ENCODE measurements at places on chromosomes 12 and 14. TPM values are rescaled to one million over a fixed set of nuclear protein-coding genes. Genes with fewer than 3 reads are reported as not detected.

DNA sequence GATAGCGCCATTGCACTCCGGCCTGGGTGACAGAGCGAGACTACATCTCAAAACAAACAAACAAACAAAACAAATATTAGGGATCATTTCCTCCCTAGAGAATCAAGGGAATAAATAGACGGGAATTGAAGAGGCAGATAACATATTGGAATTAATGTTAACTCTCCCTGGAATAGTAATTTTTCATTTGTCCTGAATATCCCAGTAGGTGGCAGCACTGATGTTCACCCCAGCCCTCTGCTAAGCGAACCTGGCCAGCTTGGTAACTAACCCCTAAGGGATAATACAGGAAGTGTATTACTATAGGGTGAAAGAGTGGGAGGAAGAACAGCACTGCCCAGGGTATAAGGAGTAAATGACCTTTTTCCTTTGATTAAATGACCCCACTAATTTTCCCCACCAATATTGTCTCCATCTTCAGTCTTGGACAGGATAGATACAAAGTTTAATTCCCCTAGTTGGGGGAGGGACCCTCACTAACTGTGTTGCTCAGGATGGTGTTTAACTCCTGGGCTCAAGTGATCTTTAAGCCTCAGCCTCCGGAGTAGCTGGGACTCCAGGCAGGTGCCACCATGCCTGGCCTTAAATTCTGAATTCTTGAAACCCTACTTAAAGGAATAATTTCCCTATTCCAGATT, 40.5 kb downstream of the SLC2A14 start:
- DNase-seq = no peak

DNA sequence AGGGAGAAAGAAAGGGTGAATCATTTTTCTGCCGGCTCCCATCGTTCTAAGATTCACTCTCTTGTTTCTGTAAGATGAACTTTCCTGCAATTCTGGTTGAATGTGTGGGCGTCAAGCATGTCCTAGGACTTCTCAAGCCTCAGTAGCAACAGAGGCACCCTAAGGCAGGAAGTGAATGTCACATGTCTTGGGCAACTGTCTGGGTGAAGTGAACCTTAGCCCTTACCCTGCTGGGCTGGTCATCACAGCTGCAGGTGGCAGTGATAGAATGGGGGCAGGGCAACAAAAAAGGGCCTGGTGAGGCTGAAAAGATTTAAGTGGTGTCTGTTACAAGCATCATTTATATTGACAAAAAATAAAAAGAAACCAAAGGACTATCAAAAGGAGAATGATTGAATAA, 45.9 kb upstream of the CAND1 start:
- no peak for DNase-seq

The HPD gene
- total RNA-seq = 1,410 TPM

- DNase-seq = no peak
Measured at GRCh38 chr12:84551373-84551772, 361.2 kb downstream of the SLC6A15 start.

DNA sequence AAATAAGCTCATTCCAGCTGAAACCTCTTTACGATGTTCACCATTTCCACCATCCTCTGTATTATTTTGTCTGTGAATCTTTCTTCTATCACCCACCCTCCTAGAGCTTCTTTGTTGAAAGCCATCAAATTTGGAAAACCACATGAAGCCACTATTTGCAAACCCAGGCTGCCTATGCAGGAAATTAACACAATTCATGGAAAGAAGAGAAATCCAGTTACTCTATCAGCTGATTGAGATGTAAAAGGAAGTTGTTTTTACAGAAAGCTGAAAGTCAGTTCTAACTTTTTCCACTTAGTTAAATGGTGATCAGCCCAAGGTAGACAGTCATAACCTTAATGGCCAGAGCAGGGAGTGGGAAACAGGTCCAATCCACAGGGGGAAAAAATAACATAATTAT, 6.6 kb downstream of the RHOJ start:
- no peak for DNase-seq

- no peak for DNase-seq
Measured at GRCh38 chr14:26595926-26596542, 1.8 kb downstream of the NOVA1 start.

DNA sequence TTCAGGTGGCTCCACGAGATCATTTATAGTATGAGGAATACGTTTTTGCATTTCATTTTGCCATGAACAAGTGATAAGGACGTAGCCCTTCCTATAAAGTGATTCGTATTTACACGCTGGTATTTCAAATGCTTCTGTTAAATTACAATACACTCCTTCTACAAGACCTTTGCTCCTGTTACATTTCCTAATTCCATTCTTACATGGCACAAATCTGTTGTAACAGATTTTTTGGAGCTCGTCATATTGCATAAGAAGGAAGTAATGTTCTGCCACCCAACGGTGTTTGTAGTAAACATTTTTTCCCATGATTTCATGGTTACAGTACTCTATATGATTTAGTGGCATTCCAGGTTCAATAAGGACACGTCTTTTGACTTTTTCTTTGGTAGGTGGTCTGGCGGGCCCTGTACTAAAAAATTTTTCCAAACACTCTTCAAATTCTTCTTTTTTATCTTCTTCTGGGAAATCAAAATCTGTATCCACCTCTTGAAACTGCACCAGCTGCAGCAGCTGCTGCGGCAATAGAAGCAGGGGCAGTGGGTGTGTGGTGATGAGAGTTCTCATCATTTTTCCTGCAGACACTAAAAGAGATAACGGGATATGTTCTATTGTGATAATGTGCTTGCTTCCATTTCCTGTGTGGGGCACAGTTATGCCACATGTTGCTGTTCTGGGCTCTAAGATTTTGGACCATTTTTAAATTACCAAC, 4.2 kb downstream of the RNASE9 start:
- DNase-seq = no peak

- no peak for DNase-seq
Measured at GRCh38 chr14:41758011-41758665, 151.5 kb downstream of the LRFN5 start.

DNA sequence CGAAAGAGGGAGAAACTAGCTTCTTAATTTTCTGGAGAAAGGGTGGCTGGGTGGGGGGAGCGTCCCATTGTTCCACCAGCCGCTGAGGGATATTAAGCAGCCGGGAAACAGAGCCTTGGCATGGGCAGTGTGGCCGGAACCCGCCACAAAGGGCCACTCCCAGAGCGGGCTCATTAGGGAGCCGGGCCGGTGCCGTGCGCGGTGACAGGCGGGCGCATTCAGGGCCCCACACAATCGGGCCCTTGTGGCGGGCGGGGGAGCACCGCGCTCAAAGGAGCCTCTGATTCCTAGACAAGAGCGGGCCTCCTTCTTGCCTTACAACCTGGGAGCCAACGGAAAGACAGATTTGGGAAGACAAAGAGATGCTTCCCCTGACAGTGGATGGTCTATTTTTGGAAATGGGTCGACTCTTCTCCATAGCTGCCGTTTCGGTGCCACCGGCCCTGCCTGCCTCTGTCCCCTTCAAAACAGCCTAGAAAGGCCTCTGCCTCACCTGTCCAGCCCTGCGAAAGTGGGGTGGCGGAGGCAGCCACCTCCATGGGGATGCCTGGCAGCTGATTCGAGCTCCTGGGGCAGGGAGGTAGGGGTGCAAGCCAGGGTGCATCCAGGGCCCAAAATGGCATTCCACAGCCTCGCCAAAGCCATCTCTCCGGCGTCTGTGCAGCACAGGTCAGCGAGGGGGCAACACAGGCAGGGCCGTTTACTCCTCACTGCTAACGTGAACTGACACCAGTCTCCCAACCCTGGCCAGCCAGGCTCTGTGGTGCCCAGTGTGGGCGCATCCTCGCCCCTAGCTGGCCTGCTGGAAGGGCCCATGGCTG, 10.9 kb downstream of the CCDC85C start:
- DNase-seq = no peak

The CLEC2A gene
- total RNA-seq = not detected

The DPF3 gene
- 5.2 TPM for total RNA-seq

GRCh38 chr12:129928643-129929042, 24.8 kb upstream of the TMEM132D start:
- DNase-seq = no peak

DNA sequence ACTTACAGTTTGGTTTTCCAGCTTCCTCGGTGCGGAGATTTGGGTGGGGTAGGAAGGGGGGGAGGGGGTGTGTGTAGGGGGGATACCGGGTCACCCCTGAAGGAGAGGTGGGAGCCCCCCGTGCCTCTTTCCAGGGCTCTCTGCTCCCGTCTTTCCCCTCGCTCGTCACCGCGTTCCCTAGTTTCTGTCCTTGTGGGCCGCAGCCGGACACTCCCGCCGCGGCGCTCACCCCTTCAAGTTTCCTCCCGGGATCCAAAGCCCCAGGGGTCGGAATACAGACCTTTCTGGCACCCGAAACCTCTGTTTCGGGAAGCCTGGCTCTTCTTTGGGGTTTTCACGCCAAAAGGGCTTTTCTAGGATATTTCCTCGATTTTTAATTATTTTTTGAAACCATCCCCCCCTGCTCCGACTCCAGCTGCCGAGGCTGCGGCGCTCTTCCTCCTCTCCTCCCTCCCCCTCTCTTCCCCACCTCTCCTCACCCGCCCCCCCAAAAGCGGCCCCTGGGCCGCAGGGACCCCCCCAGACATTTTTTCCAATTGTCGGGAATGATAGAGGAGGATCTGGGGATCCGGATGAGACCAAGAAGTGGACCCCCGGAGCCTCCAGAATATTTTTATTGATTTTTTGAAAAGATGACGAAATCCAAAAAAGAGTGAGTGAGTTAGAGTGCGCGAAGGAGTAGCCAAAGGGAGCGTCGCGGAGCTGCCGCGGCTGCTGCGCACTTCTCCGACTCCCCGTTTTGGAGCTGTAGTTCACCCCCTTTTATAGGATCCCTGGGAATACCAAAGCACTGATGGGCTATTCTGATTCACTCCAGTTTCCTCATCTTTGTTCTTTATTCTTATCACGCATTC, 1.7 kb downstream of the CCND2 start:
- DNase-seq = no peak

The FOXA1 gene
- 36.6 TPM for total RNA-seq

DNA sequence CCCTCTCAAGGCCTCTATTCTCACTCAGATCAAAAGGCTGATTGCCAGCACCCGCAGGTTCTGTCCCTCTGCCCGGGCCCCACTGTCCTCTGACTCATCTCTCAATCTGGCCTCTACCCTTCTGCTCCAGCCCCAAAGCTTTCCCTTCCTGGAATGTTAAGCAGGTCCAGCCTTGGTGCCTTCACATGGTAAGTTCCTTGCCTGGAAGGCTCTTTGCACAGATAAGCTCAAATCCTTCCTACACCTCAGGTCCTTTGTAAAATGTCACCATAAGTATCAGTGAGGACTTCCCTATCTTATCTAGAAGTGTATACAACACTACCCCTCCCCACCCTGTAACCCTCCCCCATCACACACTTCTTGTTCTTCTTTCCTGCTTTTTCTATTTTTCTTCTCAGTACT, 22.2 kb downstream of the LPCAT3 start:
- no peak for DNase-seq

The MANSC4 gene
- total RNA-seq = not detected

DNA sequence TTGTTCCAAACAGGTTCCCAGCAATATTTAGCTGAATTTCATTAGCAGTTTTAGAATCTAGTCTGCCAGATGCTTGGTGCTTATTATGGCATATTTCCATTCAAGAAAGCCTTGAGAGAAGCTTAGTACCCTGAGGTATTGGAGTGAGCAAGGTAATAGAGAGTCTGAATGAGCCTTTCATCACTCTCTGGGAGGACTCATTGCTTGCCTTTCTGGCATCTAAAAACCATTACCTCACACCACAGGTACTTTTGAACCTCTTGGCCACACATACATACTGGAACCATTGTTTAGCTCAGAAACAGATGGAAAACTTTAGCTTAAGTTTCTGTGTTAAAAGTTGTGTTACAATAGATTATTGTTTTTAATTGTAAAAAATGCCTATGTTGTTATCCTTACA, 27.4 kb upstream of the KCNH3 start:
- DNase-seq = no peak

The OASL gene
- total RNA-seq = 2.5 TPM

- DNase-seq = no peak
Measured at GRCh38 chr14:34137001-34137745, 186.3 kb upstream of the EGLN3 start.

DNA sequence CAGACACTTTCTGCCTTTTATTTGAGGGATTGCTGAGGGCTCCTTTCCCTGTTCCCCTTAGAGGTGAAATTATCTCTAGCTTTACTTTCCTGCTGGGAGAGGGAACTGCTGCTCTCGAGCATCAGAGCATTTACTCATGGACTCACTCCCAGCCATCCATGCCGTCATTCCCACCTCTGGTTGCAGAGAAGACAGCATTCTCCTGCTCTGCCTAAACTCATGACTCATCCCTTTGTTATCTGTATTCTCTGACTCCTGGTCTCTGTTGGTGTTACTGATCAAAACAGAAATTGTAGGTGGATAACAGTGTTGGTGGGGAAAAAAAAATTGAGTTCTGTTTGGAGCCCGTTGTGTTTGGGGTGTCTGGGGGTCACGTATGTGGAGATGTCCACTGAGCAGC, 159.3 kb downstream of the TTC8 start:
- no peak for DNase-seq

The CLEC1B gene
- total RNA-seq = 10.7 TPM

DNA sequence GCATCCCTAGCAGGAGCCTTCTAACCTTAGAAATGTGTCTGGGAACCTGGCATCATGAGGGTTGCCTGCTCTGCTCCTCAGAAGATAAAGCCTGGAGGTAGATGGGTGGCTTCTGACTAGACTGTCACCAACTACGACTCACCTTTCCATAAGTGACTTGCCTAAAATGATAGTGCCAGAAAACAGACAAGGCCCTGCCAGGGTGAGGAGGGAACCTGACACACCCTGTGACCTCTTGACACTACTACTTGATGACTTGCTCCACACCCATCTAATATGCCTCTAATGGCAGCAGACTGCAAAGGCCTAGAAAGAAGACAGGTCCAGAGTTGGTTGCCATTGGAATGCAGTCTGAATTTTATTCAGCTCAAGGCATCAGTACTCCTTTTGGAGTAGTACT, 9.4 kb downstream of the RNF41 start:
- no peak for DNase-seq

- no peak for DNase-seq
Measured at GRCh38 chr12:6605421-6606330, 1.5 kb downstream of the CHD4 start.

DNA sequence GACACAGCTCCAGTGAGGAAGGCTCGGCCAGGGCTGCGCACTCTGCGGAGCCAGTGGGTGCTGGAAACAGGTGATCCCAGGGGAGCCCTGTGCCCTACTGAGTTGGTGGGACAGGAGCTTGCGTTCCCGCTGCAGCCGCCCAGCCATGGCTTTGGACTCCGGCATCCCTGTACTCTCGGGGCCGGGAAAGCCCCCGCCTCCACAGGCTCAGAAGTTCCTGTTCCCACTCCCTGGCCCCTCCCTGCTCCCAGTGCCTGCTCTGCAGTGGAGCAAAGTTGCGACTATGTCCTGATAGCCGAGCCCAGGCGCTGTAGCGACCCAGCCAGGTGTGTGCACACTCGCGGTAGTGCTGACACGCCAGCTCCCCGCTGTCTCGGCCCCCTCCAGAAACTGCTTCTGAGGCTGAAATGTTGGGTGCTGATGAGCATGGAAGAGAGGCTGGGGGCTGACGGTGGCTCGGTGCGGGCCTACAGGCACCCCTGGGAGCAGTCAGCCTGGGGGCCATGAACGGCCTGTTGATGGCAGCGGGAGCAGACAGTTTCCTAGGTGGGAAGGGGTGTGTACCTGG, 344.6 kb upstream of the MGAT4C start:
- peak; percentile 39 for DNase-seq
